ENCODE measurements at places on chromosomes 1 and 21.
A peak's percentile ranks its signal among the peaks of the same experiment; 100 is the strongest.

DNA sequence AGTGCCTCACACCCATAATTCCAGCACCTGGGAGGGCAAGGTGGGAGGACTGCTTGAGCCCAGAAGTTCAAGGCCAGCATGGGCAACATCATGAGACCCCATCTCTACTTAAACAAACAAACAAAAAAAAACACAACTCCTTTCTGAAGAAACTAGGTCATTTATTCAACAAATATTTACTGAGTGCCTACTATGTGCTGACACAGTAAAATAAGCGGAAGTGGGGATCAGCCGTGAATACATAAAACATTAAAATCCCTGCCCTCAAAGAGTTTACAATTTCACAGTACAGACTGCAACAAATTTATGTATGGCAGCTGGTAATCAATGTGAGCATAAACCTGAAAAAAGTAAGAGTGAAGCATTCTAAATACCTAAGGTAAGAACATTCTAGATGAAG is 65.3 kb downstream of the TUT4 start:
- DNase-seq: no peak

DNA sequence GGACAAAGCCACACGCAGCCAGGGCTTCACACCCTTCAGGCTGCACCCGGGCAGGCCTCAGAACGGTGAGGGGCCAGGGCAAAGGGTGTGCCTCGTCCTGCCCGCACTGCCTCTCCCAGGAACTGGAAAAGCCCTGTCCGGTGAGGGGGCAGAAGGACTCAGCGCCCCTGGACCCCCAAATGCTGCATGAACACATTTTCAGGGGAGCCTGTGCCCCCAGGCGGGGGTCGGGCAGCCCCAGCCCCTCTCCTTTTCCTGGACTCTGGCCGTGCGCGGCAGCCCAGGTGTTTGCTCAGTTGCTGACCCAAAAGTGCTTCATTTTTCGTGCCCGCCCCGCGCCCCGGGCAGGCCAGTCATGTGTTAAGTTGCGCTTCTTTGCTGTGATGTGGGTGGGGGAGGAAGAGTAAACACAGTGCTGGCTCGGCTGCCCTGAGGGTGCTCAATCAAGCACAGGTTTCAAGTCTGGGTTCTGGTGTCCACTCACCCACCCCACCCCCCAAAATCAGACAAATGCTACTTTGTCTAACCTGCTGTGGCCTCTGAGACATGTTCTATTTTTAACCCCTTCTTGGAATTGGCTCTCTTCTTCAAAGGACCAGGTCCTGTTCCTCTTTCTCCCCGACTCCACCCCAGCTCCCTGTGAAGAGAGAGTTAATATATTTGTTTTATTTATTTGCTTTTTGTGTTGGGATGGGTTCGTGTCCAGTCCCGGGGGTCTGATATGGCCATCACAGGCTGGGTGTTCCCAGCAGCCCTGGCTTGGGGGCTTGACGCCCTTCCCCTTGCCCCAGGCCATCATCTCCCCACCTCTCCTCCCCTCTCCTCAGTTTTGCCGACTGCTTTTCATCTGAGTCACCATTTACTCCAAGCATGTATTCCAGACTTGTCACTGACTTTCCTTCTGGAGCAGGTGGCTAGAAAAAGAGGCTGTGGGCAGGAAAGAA is 8.1 kb downstream of the PSRC1 start:
- DNase-seq: peak; percentile 50

GRCh38 chr1:222784916-222785315 is 29.9 kb upstream of the DISP1 start:
- no peak for DNase-seq

DNA sequence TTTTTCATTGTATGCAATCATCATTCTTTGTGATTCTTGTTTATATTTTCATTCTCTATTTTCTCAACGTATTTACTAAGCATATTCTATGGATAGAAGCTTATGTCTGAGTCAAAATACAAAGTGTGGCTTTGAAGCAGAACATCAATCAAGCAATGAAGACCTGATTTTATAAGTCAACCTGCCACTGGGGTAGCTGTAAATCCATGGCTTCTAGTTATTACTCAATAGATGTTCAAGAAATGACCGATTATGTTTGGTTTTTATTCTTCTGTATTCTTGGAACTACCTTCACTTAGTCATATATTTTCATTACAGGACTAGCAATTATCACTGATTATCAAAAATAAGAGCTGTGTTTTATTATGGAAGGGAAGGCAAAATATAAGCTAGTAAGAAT is 20.5 kb upstream of the PTGS2 start:
- DNase-seq: no peak

DNA sequence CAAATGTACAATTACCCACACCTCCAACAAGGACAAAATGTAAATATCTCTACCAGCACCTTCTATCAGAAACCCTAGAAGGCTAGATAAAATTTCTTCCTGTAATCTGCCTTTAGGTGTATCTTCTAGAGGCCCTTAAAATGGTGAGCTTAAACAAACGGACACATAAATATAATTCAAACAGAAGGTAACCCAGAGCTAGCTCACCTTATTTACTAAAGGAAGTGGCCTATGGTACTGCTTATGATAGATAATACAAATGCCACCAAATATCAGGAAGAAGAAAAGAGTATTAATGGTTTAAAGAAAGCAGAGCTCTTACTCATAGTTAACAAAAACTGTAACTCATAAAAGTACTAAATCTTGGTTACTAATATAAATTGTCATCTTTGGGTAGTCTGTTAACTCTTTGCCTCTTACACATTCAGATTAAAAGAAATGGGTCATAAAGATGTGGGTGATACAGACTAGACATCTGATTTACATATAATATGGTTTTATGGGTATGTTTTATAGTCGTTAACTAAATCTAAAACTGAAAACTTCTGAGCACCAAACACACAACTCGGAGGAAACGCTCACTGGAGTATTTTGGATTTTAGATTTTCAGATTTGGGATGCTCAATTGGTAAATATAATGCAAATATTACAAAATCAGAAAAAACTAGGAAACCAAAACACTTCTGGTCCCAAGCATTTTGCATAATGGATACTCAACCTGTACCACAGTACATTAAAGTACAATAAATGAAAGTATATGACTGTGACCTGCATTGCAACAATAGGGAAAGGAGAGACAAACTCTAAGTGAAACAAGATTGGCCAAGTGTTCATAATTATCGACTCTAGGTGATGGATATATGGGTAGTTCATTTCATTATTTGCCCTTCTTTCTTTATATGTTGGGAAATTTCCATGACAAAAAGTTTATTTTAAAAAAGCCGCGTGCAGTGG is 23.2 kb downstream of the TRIT1 start:
- peak; percentile 11 for DNase-seq

GRCh38 chr1:66261364-66261763 is 272.6 kb upstream of the SGIP1 start:
- DNase-seq: no peak

- DNase-seq: no peak
These were observed 4.2 kb upstream of the BSDC1 start for GRCh38 chr1:32398401-32398800.

- no peak for DNase-seq
These were observed 79.0 kb downstream of the SASS6 start for GRCh38 chr1:100053727-100054126.

GRCh38 chr1:35298464-35298863 is 30.0 kb downstream of the ZMYM4 start:
- peak; percentile 39 for DNase-seq

GRCh38 chr1:89941110-89941766 is 53.7 kb upstream of the ZNF326 start:
- no peak for DNase-seq

GRCh38 chr1:117674521-117675400 is 68.9 kb downstream of the TENT5C start:
- DNase-seq: no peak

DNA sequence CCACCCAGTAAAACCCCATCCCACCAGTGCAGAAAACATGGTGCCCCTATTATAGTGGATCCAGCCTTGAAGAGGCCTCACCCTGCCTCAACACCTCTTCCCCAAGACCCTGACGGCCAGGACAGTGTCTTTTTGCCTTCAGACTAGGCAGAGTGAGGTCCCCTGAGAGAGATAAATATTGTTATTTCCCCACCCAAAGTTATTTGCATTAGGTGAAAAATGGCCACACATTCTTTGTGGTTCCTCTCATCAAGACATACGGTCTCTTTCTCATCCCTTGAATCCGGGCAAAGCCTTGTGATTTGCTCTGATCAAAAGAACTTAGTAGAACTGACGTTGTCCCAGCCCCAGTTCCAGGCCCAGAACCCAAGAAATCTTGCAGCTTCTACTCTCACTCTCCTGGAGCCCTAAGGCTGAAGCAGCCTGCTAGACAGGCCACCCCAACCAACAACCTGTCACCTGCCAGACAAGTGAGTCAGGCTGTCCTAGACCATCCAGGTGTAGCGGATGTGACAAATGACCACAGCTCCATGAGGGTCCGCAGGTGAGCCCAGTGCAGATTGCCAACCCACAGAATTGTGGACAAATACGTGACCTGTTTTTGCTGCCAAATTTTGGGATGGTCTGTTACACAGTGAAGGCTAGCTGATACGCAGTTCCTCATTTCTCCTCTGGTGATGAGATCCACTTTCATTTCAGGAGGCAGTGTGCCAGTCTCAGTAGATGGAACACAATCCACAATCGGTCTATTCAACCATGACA is 8.1 kb upstream of the SSU72 start:
- DNase-seq: no peak

GRCh38 chr1:35085421-35085820 is 6.2 kb downstream of the ZMYM1 start:
- DNase-seq: no peak

GRCh38 chr1:203440771-203441170 is 34.8 kb upstream of the PRELP start:
- no peak for DNase-seq

Data from NCI-H2081 (cell line).